LoVo (cell line): ENCODE measurements at places on chromosomes 6 and 20.

- DNase-seq = no peak
Measured at GRCh38 chr20:54476169-54477009, 996 bp downstream of the DOK5 start.

GRCh38 chr6:72035966-72036365 is 149.6 kb downstream of the RIMS1 start:
- DNase-seq = no peak

DNA sequence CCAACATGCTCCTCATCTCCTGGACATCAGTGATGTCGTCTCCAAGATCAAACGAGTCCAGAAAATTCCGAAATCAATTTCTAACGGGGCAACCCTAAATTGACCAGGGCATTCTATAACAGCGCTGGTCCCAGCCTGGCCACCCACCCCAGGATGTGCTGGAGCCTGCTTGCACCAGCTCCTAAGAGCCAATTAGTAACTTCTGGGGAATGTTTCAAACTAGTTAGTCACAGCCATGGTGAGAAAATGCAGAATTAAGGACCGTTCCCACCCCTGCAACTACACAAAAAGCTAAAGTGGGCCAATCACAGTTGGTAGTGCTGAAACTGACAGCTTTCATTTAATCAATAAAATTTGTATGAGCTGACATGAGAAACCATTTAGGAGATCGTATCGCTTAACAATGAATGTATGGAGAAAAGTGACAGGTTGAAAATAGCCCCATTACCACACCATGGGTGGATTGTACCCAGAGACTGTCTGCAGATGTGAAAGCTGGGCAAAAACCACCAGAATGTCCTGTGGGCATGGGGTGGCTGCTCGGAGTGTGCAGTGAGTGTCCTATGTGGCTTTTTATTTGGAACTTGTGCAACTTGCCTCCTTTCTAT is 165.7 kb upstream of the AFDN start:
- DNase-seq = no peak

GRCh38 chr6:168004945-168005344 is 7.5 kb downstream of the KIF25 start:
- DNase-seq = no peak

- no peak for DNase-seq
Measured at GRCh38 chr6:137013031-137013430, 31.7 kb downstream of the IL20RA start.
